Motor neuron (in vitro differentiated cells): ENCODE measurements at places on chromosomes 1 and 21.
A peak's percentile ranks its signal among the peaks of the same experiment; 100 is the strongest.

GRCh38 chr1:183757061-183757460, 47.9 kb upstream of the RGL1 start:
- peak; percentile 67 for ATAC-seq

GRCh38 chr1:53735261-53735660, 3.7 kb downstream of the GLIS1 start:
- ATAC-seq = no peak

GRCh38 chr1:64881281-64881680, 85.1 kb downstream of the JAK1 start:
- no peak for ATAC-seq

DNA sequence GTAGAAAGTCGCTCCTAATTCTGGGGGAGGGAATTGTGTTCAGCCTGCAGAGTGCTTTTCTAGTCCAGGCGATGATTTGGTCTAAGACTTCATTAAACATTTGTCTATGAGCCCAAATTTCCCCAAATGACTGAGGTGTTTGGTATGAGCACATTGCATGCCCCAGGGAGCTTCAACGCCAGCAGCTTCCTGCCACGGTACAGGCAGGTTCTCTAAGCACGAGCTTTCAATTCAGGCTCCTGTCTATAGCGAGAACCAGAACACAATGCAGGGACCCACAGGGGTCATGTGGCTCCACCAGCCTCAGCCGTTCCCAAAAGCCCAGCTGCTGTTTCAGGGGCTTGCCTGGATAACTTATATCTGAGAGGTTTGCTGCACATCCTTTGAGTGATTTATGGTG, 34.1 kb upstream of the H6PD start:
- no peak for ATAC-seq

GRCh38 chr1:147539122-147539575, 2.2 kb upstream of the BCL9 start:
- ATAC-seq = peak; percentile 41

DNA sequence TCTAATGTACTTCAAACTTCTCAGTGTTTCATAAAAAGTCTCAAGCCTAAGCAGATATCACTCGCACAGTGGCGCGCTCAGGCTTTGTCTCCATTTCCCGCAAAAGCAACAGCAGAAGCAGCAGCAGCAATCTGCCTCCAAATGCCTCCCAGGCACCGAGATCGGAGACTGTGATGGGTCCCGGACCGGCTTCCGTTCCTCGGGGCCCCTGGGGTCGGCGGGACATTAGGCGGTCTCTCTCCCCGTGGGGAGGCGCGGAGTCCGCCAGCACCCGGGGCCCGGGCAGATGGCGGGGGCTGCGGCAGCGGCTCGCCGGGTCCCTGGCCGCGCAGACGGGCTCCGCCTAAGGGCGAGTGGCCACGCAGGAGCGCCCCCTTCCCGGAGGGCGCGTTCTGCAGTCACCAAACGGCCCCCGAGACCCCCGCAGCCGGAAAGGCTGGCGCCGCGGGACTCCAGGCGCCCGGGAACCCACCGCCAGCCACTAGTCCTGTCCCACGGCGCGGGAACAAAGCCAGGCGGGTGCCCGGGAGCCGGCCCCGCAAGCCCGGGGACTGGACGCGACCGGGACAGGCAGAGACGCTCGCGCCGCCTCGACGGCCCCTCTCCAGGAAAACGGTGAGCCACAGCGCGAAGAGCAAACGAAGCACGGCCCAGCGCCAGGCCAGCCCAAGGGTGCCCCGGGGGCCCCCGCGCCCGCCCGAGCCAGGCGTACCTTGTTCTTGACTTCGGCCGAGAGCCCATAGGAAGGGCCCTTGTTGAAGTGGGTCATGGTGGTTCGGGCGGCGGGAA, 590 bp downstream of the CNN3 start:
- peak; percentile 39 for ATAC-seq

GRCh38 chr1:99681583-99681982, 35.7 kb downstream of the PALMD start:
- no peak for ATAC-seq

- no peak for ATAC-seq
These were observed 163.2 kb upstream of the NBPF11 start for GRCh38 chr1:148315071-148315811.
